ENCODE measurements at places on chromosomes 1 and 21.

GRCh38 chr1:924656-925560 is 1.2 kb downstream of the SAMD11 start:
- no peak for DNase-seq

DNA sequence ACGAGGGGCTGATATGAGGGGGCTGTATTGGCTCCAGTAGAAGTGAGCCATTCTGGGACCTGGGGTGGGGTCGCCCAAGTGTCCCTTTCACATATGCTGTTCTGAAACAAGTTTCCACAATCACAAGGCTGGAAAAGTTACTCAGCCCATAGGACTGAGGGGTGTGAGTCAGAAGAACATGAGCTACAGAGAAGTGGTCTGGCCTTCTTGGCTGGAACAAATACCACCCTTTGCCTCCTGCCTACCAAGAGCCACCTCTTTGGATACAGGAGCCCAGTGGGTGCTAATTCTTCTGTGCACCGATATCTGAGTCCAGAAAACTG is 42.4 kb downstream of the MEF2D start:
- DNase-seq: no peak

DNA sequence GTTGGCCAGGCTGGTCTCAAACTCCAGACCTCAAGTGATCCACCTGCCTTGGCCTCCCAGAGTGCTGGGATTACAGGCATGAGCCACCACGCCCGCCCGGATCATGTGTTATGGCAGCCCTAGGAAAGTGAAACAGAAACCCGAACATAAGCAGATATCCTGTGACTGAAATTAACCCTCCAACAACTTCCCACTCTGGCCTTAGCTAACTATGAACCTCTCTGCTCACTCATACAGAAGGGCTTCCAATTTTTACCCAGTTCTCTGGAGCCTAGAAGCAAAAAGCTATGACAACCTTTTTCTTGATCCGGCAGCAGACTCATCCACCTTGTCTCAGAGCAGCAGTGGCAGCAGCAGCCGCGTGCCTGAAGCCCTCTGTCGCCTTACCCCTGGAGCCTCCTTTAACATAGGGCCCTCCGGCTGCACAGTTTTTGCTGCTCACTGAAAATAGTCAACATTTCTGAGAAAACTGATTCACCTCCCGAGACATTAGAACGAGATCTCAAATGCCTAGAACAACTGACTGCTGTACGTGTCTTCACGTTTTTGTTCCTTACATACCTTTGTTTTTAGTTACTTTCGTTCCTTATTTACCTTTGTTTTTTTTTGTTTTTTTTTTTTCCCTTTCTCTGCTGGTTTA is 9.3 kb downstream of the CBR1 start:
- peak; percentile 52 for DNase-seq

GRCh38 chr1:27726173-27727044 is 648 bp downstream of the FAM76A start:
- DNase-seq: peak; percentile 60

GRCh38 chr1:199774433-199775089 is 252.9 kb upstream of the NR5A2 start:
- DNase-seq: no peak

GRCh38 chr1:174135211-174135610 is 24.1 kb upstream of the RABGAP1L start:
- no peak for DNase-seq

GRCh38 chr1:207352554-207352953 is 31.1 kb downstream of the CD55 start:
- no peak for DNase-seq

- no peak for DNase-seq
Measured at GRCh38 chr1:42231253-42231652, 66.7 kb upstream of the GUCA2A start.

GRCh38 chr21:25664491-25664931 is 25.5 kb downstream of the JAM2 start:
- no peak for DNase-seq

DNA sequence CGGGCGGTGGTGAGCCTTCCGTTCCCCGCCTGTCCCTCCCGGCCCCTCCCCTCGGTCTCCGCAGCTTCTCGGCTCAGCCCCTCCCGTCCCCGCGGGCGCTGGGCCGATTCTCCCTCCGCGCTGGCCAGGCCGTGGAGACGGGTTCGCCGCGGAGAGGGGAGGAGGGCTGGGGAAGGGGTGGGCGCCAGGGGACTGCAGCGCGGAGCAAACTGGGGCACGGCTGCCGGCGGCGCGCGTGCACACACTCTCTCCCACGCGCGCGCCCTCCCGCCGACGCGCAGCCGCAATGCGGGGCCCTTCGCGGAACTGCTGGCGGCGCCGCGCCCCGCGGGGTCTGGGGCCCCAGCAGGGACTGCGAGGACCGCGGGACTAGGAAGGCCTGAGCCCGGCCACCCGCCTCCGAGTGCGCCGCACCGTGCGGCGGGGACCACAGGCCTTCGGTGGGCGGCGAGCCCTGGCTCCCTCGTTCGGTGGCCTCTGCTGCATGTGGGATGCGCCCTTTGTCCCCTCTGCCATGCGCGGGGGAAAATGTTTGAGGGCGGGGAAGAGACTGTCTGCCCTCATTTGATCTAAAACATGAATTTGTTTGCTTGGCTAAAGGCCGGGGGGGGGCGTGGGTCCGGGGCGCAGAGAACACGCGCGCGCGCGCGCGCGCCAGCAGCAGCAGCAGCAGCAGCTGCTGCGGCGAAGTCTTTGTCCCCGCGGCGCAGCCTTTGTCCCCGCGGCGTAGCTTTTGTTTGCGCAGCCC is 90.7 kb upstream of the VAMP3 start:
- DNase-seq: peak; percentile 45

GRCh38 chr21:14072761-14073535 is 137.8 kb downstream of the LIPI start:
- no peak for DNase-seq

DNA sequence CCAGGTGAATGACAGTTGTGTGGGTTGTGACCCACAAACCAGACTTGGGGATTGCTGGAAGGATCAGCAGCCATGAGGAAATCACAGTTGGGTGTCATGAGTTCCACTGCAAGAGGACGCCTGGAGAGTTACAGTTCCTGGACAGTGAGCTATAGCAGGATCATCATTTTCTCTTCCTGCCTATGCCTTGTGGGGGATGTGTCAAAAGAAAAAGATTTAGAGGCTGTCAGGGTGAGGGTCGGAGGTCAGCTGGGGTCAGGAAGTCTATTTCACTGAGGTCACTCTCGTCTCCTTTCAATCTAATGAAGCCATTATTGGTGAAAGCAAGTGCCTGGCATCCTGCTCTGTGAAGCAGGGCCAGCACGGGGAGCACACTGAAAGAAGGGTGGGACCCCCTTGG is 7.0 kb upstream of the LIN28A start:
- no peak for DNase-seq

GRCh38 chr1:66261364-66261763 is 272.6 kb upstream of the SGIP1 start:
- no peak for DNase-seq

GRCh38 chr1:34640654-34641401 is 114.0 kb upstream of the GJB5 start:
- no peak for DNase-seq

- no peak for DNase-seq
Measured at GRCh38 chr1:230681599-230681998, 32.3 kb downstream of the AGT start.

DNA sequence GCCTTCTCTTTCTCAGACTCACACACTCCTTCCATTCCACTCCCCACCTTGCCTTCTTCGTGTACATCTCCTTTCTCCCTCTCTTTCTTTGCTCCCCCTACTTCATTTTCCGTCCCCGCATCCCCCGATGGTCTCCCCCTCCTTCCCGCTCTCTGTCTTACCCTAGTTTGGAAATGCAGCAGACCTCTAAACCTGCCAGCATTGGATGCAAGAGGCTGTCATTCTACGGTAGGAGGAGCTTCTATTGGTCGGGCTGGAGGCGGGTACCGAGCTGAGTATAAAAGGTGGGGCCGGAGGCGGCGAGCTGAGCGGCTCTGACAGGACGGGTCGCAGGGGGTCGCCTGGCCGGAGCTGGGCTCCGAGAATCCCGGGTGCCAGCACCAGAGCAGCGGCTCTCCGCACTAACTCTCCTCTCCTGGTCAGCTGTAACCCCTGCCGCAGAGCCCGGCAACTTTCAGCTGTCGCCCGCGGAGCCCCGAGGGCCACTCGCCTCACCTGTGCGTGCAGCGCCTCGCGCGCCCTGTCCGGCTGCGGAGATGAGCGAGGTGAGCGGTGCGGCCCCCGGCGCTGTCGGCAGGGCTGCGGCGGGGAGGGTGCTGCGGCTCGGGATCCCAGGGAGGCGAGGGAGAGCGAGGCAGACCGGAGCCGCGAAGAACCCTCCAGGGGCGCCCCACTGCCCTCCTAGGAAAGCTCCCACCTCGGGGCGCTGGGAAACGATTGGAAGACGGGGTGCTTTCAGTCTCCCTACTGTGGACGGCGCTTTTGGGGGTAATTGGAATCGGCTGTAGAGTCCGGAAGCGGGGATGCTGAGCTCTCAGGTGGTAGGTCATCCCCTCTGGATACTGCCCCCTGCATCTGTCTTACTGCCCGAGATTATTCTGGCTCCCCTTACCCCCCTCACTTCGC is at the start of gene PCP4L1:
TSS of gene PCP4L1 (plus strand) at position 307 of the 906 bp plus-strand sequence. CDS start at position 537, 230 bp downstream.
- peak; percentile 52 for DNase-seq

- no peak for DNase-seq
Measured at GRCh38 chr1:54336116-54336515, 70.1 kb downstream of the SSBP3 start.

DNA sequence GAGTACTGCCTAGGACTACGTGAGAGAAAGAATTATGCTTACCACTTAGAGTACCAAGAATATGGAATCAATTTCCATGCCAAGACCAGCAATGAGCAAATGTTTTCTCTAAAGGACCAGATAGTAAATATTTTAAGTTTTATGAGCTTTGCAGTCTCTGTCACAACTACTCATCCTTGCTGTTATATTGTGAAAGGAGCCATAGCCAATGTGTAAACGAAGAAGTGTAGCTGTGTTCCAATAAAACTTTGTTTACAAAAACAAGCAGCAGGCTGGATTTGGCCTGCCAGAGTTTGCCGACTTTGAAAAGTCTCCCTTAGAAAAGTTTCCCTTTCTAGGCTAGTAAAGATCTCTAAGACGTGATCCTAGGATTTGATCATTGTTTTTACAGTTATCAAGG is 128.8 kb downstream of the PDE4B start:
- no peak for DNase-seq

- no peak for DNase-seq
Measured at GRCh38 chr1:164772635-164773034, 213.7 kb downstream of the PBX1 start.

- no peak for DNase-seq
Measured at GRCh38 chr1:46130606-46131005, 1.8 kb downstream of the PIK3R3 start.

DNA sequence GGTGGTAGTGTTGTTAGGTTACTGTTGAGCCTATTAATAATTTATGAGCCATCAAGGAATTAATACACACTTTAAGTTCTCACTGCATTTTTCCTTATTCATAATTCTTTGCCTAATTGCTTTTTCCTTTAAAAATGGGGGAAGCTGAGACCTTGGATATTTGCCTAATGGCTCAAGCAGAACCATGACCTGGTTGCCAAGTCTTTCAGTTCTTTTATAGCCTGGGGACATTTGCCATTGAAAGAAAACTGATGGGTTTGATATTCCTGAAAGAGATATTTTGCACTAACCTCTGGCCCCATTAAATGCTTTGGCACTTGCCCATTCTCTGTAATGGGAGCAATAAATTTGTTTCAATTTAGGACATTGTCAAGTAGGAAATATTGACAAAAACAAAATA is 18.5 kb upstream of the LRRC53 start:
- no peak for DNase-seq

- DNase-seq: no peak
Measured at GRCh38 chr21:36860736-36861594, 105.5 kb downstream of the HLCS start.

DNA sequence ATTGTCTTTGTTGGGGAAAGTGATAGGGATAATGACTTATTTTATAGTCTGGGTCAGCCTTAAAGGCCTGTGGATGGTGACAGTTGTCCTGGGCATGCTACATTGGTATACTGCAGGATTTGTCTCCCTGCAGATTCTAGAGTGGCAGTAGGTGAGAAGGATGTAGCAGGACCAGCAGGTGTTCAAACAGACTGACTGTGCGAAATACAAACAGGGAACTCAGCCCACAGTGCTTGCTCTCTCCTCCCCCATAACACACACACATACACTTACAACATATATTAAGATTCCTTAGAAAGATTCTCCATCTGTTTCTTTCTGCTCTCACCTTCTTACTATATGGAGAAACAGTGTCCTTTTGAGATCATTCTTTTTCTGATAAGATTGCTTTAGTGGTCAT is 6.9 kb downstream of the PDE4B start:
- no peak for DNase-seq

DNA sequence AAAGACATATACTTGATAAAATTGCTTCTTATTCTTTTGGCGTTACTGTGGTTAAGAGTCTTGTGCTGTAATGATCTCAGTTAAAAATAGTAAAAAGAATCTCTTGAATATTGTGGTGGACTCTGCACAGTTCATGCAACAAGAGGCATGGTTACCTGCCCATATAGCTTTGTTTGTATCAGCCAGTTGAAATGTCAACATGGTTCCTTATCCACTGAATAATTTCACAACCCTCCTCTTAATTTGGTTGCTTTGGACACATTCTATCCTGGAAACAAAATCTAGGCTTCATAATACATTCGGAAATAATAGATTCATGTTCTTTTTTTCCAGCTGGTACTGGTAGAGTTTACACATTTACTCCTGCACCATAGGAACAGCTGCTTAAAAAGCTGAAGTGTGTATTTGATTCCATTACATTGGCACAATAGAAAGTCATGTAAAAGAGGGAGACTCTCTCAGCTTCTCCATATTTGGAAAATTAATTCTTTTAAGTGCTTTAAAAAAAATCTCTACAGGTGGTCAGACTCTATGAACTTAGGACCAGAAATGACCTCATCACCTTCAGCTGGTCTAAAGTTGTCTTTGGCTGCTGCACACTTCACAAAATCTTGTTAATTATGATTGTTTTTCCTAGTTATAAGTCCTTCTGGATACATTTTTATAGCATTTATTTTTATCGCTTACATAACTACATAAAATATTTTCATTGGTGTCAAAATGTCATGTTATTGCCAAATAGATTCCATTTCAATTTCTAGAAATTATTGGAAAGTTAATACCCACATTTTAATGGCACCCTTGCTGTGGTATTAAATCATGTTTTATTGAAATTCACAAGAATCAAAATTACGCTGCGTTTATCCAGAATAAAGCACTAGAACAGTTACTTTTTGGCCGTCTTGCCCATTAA is 100.2 kb downstream of the LTN1 start:
- no peak for DNase-seq

- peak; percentile 69 for DNase-seq
Measured at GRCh38 chr21:31866077-31866511, 6.7 kb upstream of the HUNK start.

GRCh38 chr21:32965129-32965680 is 60.5 kb upstream of the OLIG2 start:
- DNase-seq: no peak

- no peak for DNase-seq
Measured at GRCh38 chr1:7551442-7551841, 219.7 kb upstream of the VAMP3 start.

- DNase-seq: no peak
Measured at GRCh38 chr1:204217648-204218000, 3.8 kb upstream of the GOLT1A start.

- DNase-seq: no peak
Measured at GRCh38 chr1:33908324-33908956, 44.6 kb downstream of the HMGB4 start.

Data from CD8-positive, alpha-beta T cell (primary cell).